ENCODE measurements at places on chromosomes 11 and 22.

DNA sequence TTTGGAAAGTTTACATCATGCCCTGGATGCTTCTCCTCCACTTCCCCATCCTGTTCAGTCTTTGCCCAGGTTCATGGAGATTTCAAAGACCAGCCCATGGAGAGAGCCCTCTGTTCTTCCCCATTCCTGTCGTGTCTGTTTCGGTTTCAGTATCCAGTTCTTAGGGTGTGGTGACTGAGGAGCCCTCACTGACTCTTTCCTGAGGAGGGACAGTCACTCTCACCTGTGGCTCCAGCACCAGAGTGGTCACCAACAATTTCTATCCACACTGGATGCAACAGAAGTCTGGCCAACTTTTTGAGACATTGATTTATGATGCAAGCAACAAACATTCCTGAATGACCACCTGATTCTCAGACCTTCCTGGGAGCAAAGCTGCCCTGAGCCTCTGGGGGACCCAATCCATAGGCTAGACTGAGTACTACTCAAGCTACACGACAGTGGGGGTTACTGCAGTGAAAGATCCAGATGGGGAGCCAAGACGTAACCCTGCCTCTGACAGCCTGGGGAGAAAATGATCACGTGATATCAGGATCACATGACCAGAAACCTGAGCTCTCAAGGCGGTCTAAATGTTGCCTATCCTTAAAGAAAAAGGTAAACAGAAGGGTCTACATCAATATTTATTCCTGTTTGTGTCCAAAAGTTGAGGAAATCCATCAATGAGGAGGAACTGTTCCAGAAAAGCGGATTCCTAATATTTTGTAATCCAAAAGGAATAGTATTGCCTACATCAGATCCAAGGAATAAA, 76.2 kb upstream of the VPREB1 start:
- DNase-seq, result peak; percentile 52

- no peak for DNase-seq
Observed at GRCh38 chr11:72758690-72759389, 6.6 kb upstream of the ARAP1 start.

DNA sequence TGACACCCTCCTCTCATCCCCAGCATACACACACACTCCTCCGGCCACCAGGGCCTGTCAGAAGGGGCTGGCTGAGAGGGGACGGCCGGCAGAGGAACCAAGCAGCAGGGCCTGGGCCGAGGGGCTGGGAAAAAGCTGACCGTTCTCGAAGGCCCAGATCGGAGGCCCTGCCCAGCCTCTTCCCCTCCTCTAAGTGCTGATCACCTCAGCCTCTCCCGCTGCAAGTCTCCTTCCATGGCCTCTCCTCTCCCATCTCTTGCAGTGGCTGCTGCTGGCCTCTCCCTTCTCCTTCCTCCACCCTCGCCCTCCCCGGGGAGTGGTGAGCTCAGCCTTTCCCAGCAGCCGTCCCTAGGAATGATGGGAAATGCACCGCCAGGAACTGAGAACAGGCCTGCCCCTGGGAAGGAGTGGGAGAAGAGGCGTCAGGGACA, 39.6 kb downstream of the ARRB1 start:
- DNase-seq, result no peak

DNA sequence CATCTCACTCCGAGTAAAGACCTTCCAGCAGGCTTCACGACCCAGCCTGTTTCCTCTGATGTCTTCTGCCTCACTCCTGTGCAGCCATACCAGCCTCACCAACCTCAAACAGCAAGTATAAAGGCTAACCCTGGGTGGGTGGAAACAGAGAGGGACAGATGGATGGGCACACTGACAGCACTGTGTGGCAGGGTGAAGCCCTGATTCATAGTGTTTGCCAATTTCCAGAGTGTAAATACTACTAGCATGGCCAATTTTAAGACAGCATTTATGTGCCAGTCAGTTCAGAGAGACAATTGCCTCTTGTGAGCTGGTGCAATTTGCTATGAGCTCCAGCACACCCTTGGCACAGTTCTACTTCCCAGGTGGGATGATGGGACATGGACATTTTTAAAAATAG, 21.5 kb downstream of the TST start:
- no peak for DNase-seq

DNA sequence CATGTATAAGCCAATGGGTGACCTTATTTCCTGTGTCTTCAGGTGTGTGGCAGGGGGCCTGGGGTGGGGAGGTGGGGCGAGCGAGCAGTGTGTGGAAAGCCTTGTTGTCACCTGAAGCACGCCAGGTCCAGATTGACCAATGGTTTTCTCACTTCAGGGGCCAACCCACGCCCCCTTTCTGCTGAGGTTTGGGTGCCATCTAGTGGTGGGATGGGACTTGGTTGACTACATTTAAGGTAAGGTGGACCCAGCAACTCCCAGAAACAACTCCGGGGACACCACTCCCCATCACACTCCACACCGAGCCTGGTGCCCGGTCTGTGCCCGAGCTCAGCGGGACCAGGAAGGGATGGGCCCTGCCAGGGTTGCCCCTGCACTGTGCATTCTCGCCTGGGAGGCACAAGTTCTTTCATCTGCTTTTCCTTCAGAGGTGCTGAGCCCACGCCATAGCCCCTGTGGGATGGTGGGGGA, 40.0 kb downstream of the TPCN2 start:
- peak; percentile 80 for DNase-seq

DNA sequence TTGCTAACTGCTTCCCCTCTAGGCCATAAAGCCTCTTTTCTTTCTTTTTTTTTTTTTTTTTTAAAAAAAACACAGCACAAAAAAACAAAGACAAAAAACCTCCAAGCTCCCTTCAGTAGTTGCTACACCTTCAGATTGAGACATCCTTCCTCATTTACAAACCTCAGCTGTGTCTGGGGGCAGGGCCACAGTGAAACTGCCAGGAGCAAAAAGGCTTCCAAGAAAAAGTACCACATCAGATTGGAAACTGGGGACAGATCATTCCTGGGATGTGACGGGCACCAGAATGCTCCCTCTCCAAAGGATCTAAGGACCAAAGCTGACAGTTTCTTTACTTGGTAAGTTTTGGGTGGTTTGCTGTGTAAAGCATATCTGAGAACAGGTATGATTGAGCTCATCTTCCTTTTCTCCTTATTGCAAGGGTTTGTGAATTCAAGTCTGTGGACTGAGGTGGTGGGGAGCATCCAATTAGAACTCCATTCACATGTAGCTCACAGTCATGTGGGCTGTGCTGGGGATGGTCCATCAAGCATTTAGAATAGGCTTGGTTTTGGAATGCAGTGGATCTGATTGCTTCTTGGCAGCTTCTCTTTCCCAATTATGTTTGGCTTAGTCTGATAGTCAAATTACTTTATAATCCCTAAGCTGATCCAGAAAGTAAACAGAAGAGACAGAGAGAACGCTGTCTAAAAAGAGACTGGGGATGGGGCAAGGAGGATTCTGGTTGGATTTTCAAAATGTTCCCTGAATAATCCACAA, 705 bp downstream of the BBOX1 start:
- DNase-seq, result no peak

- DNase-seq, result peak; percentile 9
Observed at GRCh38 chr11:107457205-107457557, 444 bp downstream of the CWF19L2 start.
